ENCODE measurements at places on chromosomes 1 and 21.

GRCh38 chr1:172117800-172118199 is 276.5 kb downstream of the DNM3 start:
- no peak for DNase-seq

- no peak for DNase-seq
Observed at GRCh38 chr1:23427550-23427949, 3.0 kb upstream of the TCEA3 start.

- no peak for DNase-seq
Observed at GRCh38 chr1:12615159-12615864, 2.7 kb downstream of the DHRS3 start.

DNA sequence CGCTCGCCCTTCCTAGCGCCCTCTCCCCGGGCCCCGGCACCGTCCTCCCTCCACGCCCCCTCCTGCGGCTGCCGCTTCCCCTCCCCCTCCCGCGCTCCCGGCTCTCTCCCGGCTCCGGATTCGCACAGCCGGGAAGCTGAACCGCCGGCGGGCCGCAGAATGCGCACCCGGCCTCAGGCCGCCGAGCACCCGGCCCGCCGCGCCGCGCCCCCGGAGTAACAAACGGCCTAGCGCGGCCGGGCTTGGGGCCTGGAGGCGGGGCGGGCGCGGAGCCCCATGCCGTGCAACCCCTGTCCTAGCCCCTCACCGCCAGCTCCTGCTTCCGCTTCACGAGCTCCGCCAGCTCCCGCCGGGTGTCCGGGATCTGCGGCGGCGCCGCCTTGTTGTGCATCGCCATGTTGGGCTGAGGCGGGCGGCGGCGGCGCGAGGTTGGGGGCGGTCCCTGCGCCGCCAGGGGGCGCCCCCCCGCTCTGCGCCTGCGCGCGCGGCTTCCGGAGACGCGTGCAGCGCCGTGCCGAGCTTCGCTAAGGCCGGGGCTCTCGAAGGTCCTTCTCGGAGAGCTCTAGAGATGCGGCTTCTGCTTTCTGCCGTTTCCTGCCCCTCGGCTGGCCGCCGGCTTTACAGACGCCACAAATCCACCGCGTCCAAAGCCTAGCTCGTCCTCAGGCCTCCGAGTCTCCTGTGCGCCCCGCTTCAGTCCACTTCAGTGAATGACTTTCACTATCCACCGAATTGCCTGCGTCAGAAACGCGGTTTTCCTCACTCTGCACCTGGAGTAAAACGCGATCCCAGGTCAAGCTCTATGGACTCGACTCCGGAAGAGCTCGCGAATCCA is at the start of gene MEAF6:
MEAF6 (minus strand) TSS at position 417 of the 835 bp plus-strand sequence; CDS start at position 397, 20 bp downstream.
- peak; percentile 84 for DNase-seq

- no peak for DNase-seq
Observed at GRCh38 chr1:35361638-35362037, 93.1 kb downstream of the ZMYM4 start.
